ENCODE measurements at places on chromosomes 12 and 14. TPM values are rescaled to one million over a fixed set of nuclear protein-coding genes. Genes with fewer than 3 reads are reported as not detected.
A peak's percentile ranks its signal among the peaks of the same experiment; 100 is the strongest.

Gene NEMF
- 53.7 TPM for total RNA-seq

Gene OASL
- total RNA-seq: 17.2 TPM

GRCh38 chr14:60856111-60856510 lies 121.5 kb downstream of the MNAT1 start:
- no peak overlapping the region for H3K27ac ChIP-seq
- H3K27me3 ChIP-seq: no peaks in the 10 kb centered on the region
- H3K4me1 ChIP-seq: peaks cover 9% of the 10 kb centered on the region
- H3K4me3 ChIP-seq: no peak overlapping the region

DNA sequence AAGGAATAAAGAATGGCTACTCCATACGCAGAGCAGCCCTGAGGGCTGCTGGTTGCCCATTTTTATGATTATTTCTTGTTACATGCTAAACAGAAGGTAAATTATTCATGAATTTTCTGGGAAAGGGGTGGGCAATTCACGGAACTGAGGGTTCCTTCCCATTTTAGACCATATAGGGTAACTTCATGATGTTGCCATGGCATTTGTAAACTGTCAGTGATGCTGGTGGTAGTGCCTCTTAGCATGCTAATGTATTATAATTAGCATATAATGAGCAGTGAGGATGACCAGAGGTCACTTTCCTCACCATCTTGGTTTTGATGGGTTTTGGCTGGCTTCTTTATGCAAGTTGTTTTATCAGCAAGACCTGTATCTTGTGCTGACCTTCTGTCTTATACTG lies 273.0 kb downstream of the FUT8 start:
- peaks cover 51% of the 10 kb centered on the region for H3K36me3 ChIP-seq
- DNase-seq: no peak
- H3K4me3 ChIP-seq: no peak overlapping the region
- no peak overlapping the region for H3K27ac ChIP-seq
- H3K27me3 ChIP-seq: no peaks in the 10 kb centered on the region

Gene NDRG2
- 4.9 TPM for total RNA-seq

Gene SIX1
- total RNA-seq: not detected

- H3K4me1 ChIP-seq: peaks cover 42% of the 10 kb centered on the region
- peak overlapping the region; percentile 45 for H3K27ac ChIP-seq
- peak; percentile 4 for DNase-seq
- H3K36me3 ChIP-seq: peaks cover 37% of the 10 kb centered on the region
- peak overlapping the region; percentile 90 for H3K4me3 ChIP-seq
- no peaks in the 10 kb centered on the region for H3K27me3 ChIP-seq
Observed at GRCh38 chr12:112908548-112908947, 1.8 kb downstream of the OAS1 start.

- DNase-seq: no peak
- H3K4me3 ChIP-seq: no peak overlapping the region
- no peaks in the 10 kb centered on the region for H3K36me3 ChIP-seq
Observed at GRCh38 chr12:47577206-47577989, 128.4 kb downstream of the RPAP3 start.

GRCh38 chr12:1474574-1475153 lies 119.7 kb downstream of the FBXL14 start:
- H3K4me3 ChIP-seq: no peak overlapping the region
- no peak for DNase-seq
- H3K27me3 ChIP-seq: no peaks in the 10 kb centered on the region
- H3K4me1 ChIP-seq: peaks cover 3% of the 10 kb centered on the region
- H3K36me3 ChIP-seq: peaks cover 3% of the 10 kb centered on the region

GRCh38 chr12:18151036-18151435 lies 61.0 kb upstream of the RERGL start:
- H3K27me3 ChIP-seq: no peaks in the 10 kb centered on the region
- H3K27ac ChIP-seq: no peak overlapping the region
- no peaks in the 10 kb centered on the region for H3K4me1 ChIP-seq
- no peak overlapping the region for H3K4me3 ChIP-seq

All from activated naive CD8-positive, alpha-beta T cell treated with anti-CD3 and anti-CD28 coated beads for 36 hours (primary cell).